ENCODE measurements at places on chromosomes 7 and 10.
A peak's percentile ranks its signal among the peaks of the same experiment; 100 is the strongest.

- peak; percentile 16 for DNase-seq
These were observed 262.1 kb downstream of the AHR start for GRCh38 chr7:17560516-17560915.

DNA sequence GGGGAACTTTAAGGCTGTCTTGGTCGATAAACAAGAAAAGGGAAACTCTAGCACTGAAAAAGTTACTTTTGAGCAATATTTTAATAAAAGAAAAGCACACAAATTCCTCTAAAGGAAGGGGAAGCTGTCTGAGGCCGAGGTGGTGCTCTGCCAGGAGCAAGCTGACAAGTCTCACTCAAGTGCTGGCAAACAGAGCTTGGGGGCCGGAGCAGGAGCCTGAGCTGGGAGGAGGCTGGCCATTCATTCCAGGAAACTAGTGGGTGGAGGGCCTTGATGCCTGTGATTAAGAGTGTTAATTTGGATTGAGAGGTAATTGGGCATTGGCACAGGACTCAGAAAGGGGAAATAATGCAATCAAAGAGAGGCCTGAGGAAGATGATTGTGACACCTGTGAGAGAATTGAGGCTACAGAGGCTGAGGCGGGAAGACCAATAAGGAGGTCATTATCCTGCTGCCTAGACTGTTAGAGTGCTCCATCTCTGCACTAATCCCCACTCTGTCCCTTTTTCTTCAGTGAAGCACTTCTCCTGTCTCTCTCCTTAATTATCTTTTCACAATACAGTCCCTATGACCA lies 154.9 kb upstream of the COL1A2 start:
- DNase-seq = no peak

GRCh38 chr7:39084349-39084748 lies 106.6 kb downstream of the POU6F2 start:
- DNase-seq = no peak

DNA sequence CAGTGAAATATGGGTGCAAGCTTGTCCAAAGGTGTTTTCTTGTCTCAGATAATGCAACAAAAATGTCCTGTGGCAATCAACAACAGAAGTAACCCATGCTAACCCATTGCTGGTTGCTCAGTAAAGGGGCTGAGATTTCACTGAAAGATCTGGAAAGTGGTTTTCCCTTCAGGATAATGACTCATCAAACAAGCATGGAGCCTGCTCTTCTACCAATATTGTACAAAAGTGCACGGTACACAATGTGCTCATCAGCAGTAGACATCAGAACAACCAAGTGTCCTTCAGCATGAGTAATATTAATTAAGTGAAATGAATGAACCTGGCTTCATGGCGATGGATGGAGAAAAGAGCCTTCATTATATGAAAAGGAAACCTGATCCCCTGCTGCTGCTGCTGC lies 287.1 kb upstream of the NEBL start:
- no peak for DNase-seq

DNA sequence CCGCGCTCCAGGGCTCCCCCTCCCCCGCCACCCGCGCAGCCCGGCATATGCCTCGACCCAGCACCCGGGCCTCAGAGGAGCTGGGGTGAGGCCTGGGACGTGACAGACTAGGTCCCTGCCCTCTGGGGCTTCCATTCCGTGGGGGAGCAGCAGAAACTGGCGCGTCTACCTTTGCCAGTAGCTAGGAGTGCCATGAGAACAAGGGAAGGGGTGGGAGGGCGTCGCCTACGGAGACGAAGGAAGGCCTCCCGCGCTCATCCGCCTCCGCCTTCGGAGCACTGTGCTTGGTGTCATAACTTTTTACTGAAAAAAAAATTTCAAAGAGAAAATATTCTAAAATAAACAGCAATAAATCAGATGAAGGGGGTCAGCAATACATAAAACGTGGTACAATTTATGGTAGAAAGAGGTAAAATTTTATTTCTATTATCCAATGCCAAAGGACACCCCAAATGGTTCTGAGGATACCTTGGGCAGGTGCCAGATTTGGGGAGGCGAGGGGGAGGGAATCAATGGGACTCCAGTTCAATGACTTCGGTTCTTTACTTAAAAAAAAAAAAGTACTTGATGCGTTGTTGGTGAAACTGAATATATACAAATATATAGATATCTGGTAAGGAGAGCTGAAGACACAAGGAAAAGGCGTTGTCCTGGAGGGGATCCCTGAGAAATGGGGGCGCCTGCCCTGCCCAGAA lies 35.1 kb upstream of the GRID1 start:
- DNase-seq = no peak

DNA sequence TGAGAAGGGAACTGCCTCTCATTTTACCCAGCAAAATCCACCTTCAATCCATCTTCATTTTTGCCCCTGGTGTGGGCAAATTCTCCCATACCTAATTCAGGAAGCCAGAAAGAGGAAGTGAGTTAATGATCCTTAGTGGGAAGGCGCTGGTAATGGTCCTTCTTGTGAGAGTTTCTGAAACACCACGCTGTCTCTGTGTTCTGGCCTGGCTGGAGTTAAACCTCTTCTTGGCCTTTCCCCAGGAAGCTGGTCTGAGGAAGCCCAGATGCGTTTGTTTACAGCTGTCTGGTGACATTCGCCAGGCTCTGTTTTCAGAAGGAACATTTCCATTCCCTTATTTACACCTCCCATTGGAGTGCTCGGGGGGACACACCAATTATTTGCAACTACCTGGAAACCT lies 24.3 kb downstream of the HTRA1 start:
- DNase-seq = no peak

DNA sequence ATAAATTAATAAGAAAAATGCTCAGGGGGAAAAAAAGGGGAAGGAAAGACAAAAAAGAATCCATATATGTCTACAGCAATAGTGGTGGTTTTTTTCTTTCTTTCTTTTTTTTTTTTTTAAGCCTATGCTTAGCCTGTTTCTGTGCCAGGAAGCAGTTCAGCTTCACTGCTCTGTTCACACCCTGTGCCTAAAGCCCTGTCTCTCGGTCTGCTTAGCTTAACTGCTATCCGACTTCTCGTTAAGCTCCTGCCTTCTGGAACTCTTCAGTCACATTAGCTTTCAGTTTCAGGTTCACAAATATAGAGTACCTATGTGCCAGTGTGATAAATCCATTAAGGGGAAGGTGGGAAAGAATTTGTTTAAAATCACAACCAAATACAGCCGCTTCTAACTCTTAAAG lies 26.5 kb upstream of the NRG3 start:
- no peak for DNase-seq

- peak; percentile 42 for DNase-seq
These were observed 115.3 kb downstream of the JAZF1 start for GRCh38 chr7:28065308-28065707.

GRCh38 chr10:32501906-32502305 lies 56.0 kb downstream of the CCDC7 start:
- no peak for DNase-seq

Data from IMR-90 (cell line).